Nasal cavity respiratory epithelium epithelial cell of viscerocranial mucosa (primary cell): ENCODE measurements at places on chromosomes 16 and 17. TPM values are rescaled to one million over a fixed set of nuclear protein-coding genes. Genes with fewer than 3 reads are reported as not detected.

WFIKKN1 gene
- under 0.01 and 0.71 TPM in 2 replicates for total RNA-seq

METRNL gene
- total RNA-seq: 69.7 and 74.5 TPM in 2 replicates

TBC1D3E gene
- not detected in 2 replicates for total RNA-seq

RNF222 gene
- total RNA-seq: 0.14 and 1.4 TPM in 2 replicates

ADAM11 gene
- total RNA-seq: under 0.01 TPM in 2 replicates
